ENCODE measurements at places on chromosomes 5 and 9. TPM values are rescaled to one million over a fixed set of nuclear protein-coding genes. Genes with fewer than 3 reads are reported as not detected.

SOX30 gene
- 0.10 TPM for polyA plus RNA-seq

GNA14 gene
- 0.26 TPM for polyA plus RNA-seq

FOXD4L5 gene
- 0.05 TPM for polyA plus RNA-seq

SLC34A1 gene
- polyA plus RNA-seq = 0.03 TPM

OR1Q1 gene
- 0.29 TPM for polyA plus RNA-seq

FRRS1L gene
- 3.7 TPM for polyA plus RNA-seq

LOX gene
- 36.3 TPM for polyA plus RNA-seq

C8G gene
- 0.28 TPM for polyA plus RNA-seq

GPR151 gene
- not detected for polyA plus RNA-seq

MCTP1 gene
- 0.62 TPM for polyA plus RNA-seq

TMEM267 gene
- 6.9 TPM for polyA plus RNA-seq

ARHGEF37 gene
- 1.3 TPM for polyA plus RNA-seq

HSPB3 gene
- 3.3 TPM for polyA plus RNA-seq

FAM170A gene
- polyA plus RNA-seq = not detected

CRAT gene
- 44.5 TPM for polyA plus RNA-seq

PRPF4 gene
- polyA plus RNA-seq = 22.5 TPM

SUSD3 gene
- 0.49 TPM for polyA plus RNA-seq

LHX3 gene
- not detected for polyA plus RNA-seq

PCDHGA1 gene
- 1.6 TPM for polyA plus RNA-seq

PRELID2 gene
- 3.8 TPM for polyA plus RNA-seq

JMY gene
- 1.9 TPM for polyA plus RNA-seq

CAAP1 gene
- 21.3 TPM for polyA plus RNA-seq

TOR2A gene
- polyA plus RNA-seq = 17.2 TPM

TNFSF8 gene
- polyA plus RNA-seq = not detected

IFNA2 gene
- polyA plus RNA-seq = not detected

PCDHB13 gene
- polyA plus RNA-seq = 0.85 TPM

TAF11L3 gene
- polyA plus RNA-seq = not detected

PCDHGA2 gene
- 1.5 TPM for polyA plus RNA-seq

TRIM36 gene
- 0.42 TPM for polyA plus RNA-seq

DRD1 gene
- polyA plus RNA-seq = 0.02 TPM

EGR1 gene
- polyA plus RNA-seq = 28.4 TPM

SLC6A19 gene
- not detected for polyA plus RNA-seq

CCDC192 gene
- polyA plus RNA-seq = not detected

EEIG1 gene
- polyA plus RNA-seq = 26.2 TPM

IFNA13 gene
- polyA plus RNA-seq = not detected

SUB1 gene
- polyA plus RNA-seq = 55.4 TPM

AIF1L gene
- 0.26 TPM for polyA plus RNA-seq

CERCAM gene
- 128 TPM for polyA plus RNA-seq

KCNV2 gene
- not detected for polyA plus RNA-seq

ZDHHC11 gene
- 0.65 TPM for polyA plus RNA-seq

C9orf153 gene
- polyA plus RNA-seq = 0.03 TPM
